ENCODE measurements at places on chromosomes 7 and 10. TPM values are rescaled to one million over a fixed set of nuclear protein-coding genes. Genes with fewer than 3 reads are reported as not detected.

The HOXA2 gene
- 0.79 TPM for total RNA-seq

The UCMA gene
- total RNA-seq, result not detected

The CTAGE8 gene
- total RNA-seq, result not detected

The ADCY1 gene
- 0.12 TPM for total RNA-seq

The INMT gene
- 3.5 TPM for total RNA-seq

The TWIST1 gene
- 31.2 TPM for total RNA-seq

The AGBL3 gene
- total RNA-seq, result 1.6 TPM

The LRRC17 gene
- total RNA-seq, result 207 TPM

The ATG9B gene
- total RNA-seq, result not detected

The SEMA3E gene
- 0.06 TPM for total RNA-seq

The PPP1R17 gene
- not detected for total RNA-seq

The GBX1 gene
- not detected for total RNA-seq

The CDC14C gene
- total RNA-seq, result not detected

The CCDC172 gene
- total RNA-seq, result not detected

The GRID2IP gene
- not detected for total RNA-seq

The CRHR2 gene
- total RNA-seq, result not detected

The NPFFR1 gene
- under 0.01 TPM for total RNA-seq

The NKX1-2 gene
- total RNA-seq, result not detected

The CYP2C9 gene
- not detected for total RNA-seq

The RPEL1 gene
- total RNA-seq, result not detected

The MYH16 gene
- not detected for total RNA-seq

The SLC18A2 gene
- total RNA-seq, result not detected

The PNLIPRP3 gene
- not detected for total RNA-seq

All from aortic smooth muscle cell (primary cell).